CD4-positive, alpha-beta T cell treated with Interleukin-6 at 100 ng/mL for 8 hours (primary cell): ENCODE measurements at places on chromosomes 5 and 9.

- DNase-seq = no peak
Observed at GRCh38 chr5:77294185-77294584, 83.7 kb downstream of the PDE8B start.

GRCh38 chr9:36731068-36731956 is 158.6 kb downstream of the MELK start:
- DNase-seq = no peak

DNA sequence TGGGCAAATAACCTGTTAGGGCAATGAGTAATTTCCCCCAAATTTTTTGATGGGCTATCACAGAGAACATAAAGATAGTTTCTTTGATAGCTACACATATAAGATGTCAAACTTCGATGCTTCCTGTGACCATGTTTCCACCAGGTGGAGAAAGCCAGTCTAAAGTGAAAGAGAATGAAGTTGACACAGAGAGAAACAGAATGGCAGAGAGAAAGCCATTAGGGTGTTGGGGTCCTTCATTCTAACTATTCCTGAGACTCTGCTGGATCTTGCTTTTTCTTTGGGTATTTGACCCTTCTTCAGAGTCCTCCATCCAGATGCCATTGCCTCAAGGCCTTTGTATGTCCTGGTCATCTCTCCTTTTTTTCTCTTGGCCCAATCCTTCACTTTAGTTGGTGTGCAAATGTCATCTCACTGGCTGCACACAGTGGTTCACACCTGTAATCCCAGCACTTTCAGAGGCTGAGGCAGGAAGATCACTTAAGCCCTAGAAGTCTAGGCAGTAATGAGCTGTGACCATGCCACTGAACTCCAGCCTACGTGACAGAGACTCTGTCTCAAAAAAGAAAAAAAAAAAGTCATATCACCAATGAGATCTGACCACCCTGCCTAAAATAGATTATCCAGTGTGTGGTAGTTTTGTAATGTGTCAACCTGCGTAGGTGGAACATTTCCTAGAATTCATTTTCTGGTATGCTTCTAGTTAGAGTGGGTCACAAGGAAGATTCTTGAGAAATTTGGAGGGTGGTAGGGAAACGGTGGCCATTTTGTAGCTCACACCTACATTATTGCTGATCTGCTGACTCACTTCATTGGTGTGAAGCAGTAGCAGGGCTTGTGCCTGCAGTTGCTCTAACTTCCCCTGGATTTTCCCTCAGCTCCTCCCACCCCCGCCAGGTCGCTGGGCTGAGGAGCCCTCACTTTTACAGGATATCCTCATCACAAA is 20.8 kb upstream of the KIF2A start:
- DNase-seq = no peak

GRCh38 chr9:135716045-135716444 is 14.1 kb downstream of the KCNT1 start:
- no peak for DNase-seq

DNA sequence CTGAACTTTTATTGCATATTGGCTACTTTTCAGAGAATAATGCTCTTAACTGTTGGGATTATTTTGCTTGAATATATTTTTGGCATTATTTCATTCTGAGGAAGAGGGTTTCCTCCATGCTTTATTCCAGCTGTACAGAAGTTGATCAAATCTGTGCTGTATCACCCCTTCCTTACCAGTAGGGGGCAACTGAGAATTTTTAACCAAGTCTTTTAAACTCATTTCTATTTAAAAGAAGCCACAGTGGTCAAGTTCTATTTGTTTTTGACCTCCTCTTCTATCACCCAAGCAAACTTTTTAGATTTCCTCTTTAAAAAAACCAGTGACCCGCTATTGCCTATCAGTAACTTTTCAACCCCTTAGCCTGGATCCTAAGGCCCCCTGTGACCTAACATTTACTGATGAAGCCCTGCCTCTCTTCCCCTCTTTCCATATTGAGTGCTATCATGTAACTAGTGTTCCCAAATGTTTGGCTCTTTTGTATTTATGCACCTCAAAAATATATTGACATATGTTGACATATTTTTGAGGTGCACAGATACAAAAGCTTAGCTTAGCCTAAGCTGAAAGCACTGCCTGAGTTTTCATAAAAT is 80.6 kb downstream of the FBXO4 start:
- DNase-seq = peak; percentile 8

DNA sequence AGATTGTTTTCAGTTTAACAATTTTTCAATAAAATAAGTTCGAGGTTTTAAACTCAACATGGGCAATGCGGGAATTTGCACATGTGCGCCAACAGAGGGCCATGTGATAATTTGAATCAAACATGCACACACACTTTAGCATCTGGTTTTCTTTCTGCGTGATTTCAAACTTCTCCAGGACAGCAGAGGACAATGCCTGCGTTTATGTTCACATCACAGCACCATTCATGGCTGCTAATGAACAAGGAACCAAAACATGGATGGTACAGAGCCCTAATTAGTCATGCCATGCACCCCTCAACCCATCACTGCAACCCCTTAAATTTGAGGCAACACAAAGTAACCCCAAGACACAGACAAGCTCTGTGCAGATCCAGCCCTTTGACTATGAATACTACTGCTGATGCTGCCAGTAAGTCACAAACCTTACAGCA is 2.8 kb downstream of the SHC3 start:
- DNase-seq = no peak

GRCh38 chr5:113190347-113190746 is 213.7 kb downstream of the DCP2 start:
- DNase-seq = no peak

GRCh38 chr5:138271281-138271680 is 3.1 kb downstream of the GFRA3 start:
- no peak for DNase-seq

GRCh38 chr9:13078164-13078563 is 201.3 kb downstream of the MPDZ start:
- DNase-seq = no peak

GRCh38 chr5:40385544-40385943 is 294.2 kb upstream of the PTGER4 start:
- no peak for DNase-seq

- no peak for DNase-seq
Observed at GRCh38 chr5:149403923-149404745, 25.0 kb upstream of the IL17B start.

DNA sequence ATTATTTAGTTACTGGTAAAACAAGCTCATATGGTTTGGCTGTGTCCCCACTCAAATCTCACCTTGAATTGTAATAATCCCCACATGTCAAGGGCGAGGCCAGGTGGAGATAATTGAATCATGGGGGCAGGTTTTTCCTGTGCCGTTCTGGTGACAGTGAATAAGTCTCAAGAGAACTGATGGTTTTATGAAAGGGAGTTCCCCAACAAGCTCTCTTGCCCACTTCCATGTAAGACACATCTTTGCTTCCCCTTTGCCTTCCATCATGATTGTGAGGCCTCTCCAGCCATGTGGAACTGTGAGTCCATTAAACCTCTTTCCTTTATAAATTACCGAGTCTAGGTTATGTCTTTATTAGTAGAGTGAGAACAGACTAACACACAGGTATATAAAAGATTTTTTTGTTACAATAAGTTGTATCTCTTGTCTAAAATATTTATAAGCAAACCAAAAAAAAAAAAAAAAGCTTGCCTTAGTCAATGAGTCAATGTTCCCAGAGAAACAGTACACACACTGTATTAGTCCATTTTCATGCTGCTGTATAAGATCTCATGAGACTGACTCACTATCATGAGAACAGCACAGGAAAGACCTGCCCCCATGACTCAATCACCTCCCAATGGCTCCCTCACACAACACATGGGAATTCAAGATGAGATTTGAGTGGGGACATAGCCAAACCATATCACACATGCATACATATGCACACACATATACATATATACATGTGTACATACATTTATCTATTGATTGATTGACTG is 138.3 kb downstream of the BASP1 start:
- DNase-seq = no peak

DNA sequence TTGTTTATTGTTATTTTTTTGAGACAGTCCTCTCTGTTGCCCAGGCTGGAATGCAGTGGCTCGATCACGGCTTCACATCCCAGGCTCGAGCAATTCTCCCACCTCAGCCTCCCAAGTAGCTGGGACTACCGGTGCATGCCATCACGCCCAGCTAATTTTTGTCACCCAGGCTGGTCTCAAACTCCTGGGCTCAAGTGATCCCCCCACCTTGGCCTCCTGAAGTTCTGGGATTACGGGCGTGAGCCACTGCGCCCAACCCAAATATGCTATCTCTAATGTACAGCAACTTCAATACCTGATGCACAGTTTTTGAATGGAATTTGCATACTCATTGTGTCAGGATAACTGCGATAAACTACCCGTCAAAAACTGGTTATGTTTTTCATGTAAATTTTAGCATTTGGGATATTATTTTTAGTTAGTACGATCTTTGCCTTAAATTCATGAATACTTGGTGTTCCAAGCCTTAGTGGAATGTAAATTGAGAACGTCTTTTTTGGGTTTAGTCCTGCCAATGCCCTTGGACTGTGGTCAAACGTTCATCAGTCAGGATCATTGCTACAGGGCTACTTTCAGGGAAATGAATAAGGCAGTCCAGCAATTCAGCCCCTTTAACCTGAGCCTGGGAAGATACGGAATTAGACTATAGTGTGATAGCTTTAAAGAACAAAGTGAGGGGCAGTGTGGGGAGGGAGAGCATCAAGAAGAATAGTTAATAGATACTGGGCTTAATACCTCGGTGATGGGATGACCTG is 4.4 kb downstream of the UGCG start:
- DNase-seq = no peak

- DNase-seq = no peak
Observed at GRCh38 chr5:157004893-157005551, 42.0 kb upstream of the TIMD4 start.

DNA sequence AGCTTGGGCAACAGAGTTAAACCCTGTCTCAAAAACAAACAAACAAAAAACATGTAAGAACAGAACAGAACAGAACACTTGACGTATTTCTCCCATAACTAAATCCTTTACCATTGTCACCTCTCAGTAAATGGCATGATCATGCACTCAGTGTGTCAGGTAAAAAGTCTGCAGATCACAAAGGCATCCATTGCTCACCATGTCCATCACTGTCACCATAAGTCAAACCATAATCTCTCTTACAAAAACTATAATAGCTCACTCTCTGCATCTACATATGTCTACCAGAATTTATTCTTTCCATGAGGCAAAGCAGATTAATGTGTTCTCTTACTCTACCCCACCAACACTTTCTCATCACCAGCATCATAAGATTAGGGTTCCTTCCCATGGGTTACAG is 387.5 kb downstream of the CDH12 start:
- no peak for DNase-seq

- no peak for DNase-seq
Observed at GRCh38 chr9:121770415-121771273, 119.2 kb downstream of the DAB2IP start.

GRCh38 chr5:141809380-141810096 is 68.7 kb downstream of the PCDH1 start:
- DNase-seq = no peak

DNA sequence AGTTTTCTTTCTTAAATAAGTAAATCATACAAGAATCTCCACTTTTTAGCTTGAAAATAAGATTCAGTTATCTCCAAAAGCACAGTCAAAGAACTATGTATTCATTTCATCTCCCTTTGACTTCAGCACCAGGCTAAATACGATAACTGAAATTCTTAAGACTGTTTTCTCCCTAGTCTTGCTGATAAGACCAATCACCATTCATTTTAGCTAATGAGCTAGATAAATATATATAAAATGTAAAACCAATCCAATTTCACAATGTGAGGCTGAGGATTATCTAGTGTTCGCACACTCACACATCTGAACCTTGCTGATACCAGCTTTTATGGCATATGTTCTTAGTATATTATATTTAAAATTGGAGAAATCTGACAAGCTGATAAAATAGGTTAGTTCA is 17.3 kb upstream of the ZNF622 start:
- no peak for DNase-seq

DNA sequence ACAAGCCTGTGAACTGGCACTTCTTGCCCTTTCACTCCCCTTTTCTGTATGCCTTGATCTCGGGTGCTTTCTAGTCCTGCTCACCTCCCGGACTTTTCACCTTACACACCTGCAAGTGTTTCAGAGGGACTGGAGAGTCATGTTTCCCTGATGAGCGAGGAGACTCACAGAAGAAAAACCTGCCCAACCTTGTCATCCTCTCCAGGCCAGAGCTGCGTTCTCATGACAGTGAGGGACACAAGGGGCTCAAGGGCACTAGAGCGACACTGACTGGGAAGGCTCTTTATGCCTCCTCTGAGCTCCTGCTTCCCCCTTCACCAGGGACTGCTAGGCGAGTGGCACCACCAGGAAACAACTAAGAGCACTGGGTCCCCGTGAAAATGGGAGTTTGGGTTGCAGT is 376.9 kb upstream of the RPS23 start:
- no peak for DNase-seq

DNA sequence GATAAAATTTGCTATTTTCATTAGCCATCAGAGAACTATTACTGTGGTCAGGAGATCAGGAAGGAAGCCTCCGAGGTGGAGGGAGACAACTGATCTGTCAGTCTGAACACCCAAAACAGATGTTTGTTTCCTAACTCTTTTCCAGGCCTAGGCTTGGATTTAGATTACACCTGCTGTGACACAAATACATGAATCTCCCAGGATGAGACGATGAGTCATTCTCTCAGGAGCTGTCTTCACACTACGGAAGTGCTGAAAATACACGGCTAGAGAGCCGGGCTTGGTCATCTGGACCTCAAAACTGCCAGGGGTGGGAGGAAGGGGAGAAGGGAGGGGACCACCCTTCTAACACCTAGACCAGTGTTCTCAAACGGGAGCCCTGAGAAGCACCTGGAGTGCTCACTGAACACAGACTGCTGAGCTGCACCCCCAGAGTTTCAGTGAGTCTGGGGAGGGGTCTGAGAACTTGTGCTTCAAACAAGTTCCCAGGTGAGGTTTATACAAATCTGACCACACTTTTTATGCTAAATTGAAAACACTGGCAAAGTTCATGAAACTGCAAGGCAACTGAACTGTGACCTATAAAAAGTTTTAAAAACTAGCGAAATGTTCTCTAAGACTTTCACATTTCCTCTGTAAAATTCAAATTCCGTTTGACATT is 80.3 kb upstream of the EQTN start:
- no peak for DNase-seq

DNA sequence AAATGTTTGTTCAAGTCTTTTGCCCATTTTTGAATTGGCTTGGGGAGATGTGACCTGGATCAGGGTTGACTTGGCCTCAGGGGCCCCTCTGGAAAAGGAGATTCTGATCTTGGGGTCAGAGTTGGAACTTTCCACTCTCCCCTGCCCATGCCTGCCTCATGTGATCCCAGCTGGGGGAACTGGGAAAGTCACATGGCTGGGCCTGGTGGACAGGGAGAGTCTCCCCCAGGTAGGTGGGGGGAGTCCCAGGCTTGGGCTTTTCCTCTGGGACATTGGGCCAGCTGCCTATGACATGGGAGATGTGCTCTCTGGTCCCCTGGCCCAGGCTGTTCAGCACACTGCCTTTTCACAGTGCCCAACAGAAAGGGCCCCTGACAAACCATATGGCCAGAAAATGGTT is 60.7 kb downstream of the NDST1 start:
- DNase-seq = no peak
